ENCODE measurements at places on chromosomes 12 and 14.

GRCh38 chr12:16726879-16727278 is 120.9 kb upstream of the LMO3 start:
- DNase-seq: no peak

GRCh38 chr12:93776581-93777018 is 99.4 kb downstream of the CRADD start:
- DNase-seq: no peak

DNA sequence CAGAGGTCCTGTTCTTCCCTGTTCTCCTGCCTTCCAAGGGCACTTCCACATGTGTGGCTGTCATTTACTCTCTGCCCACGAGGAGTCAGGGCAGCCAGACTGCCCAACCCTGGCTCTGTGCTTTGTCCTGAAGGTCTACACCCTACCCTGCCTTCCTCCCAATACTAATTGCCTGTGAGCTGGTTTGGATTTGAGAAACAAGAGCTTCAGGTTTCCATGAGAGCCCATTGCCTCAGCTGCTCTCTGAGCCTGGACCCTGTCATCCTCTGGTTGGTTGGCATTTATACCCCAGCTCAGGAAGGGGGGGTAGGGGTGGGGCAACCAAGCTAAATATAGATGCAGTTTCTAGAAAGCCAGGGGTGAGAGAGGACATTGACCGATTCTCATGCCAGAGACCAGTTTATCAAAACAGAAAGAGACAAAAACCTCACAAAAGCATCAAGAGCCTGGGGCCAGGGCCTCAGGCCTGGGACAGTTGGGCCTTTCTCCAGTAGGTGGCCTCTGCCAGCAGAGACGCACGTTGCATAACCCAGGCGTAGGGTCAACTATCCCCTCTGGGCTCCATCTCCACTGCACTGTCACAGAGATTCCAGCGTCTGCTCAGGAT is 34.5 kb downstream of the VDR start:
- no peak for DNase-seq

DNA sequence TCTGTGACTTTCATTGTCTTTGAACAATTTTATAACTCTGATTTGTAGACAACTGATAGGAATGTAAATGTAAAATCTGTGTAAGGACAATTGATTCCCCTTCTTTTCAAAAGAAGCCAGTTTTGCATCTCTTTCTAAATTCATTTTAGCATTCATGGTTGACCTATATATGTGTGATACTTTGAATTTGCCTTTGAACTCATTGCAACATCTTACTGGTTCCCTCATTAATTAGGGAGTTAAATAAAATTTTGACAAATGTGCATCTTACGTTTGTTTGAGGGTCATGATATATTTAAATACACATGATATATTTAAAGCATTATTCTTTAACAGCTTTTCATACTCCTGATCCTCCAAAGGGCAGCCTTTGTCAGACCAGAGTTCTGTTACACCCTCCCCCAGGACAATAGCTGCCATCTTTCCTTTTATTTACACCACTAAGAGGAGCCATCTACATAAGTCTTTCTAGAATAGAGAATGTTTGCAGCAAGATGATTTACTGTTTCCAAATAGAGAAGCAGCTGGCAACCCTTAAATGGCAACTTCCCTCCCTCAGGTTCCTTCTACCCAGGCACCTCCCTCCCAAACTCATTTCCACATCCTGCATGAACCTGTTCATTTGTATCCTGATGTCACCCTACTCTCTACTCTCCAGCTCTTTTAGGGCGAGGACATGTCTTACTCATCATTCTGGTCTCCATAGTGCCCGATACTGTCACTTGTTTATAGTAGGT is 40.2 kb upstream of the APPL2 start:
- DNase-seq: no peak

- DNase-seq: peak; percentile 23
Observed at GRCh38 chr12:26936559-26937442, 980 bp downstream of the INTS13 start.

- no peak for DNase-seq
Observed at GRCh38 chr12:97368462-97369163, 94.0 kb upstream of the RMST start.

DNA sequence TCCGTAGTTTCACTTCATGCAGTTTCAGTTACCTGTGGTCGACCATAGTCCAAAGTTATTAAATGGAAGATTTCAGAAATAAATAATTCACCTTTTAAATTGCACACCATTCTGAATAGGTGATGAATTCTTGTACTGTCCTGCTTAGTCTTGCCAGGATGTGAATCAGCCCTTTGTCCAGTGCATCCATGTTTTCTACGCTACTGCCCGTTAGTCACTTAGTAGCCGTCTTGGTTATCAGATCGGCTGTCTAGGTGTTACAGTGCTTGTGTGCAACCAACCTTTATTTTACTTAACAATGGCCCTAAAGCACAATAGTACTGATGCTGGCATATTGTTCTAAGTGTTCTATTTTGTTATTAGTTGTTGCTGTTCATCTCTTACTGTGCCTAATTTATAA is 146.7 kb downstream of the ACSS3 start:
- DNase-seq: no peak
